ENCODE measurements at places on chromosomes 6 and 20.

DNA sequence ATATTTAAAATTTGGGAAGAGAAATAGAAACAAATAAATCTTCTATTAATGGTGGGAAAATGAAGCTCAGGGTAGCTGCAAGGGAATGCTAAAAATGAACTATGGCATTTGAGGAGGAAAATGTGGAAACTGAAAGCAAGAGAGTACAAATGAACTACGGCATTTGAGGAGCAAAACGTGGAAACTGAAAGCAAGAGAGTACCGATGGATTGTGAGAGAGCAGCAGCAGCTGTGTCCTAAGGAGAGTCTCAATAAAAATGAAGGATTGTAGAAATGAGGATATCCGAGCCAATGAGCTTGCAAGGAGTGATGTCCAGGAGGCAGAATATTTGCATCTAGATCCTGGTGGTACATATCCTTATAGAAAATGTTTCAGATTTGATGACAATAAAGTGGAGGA, 547.1 kb upstream of the ZNF337 start:
- DNase-seq = no peak

DNA sequence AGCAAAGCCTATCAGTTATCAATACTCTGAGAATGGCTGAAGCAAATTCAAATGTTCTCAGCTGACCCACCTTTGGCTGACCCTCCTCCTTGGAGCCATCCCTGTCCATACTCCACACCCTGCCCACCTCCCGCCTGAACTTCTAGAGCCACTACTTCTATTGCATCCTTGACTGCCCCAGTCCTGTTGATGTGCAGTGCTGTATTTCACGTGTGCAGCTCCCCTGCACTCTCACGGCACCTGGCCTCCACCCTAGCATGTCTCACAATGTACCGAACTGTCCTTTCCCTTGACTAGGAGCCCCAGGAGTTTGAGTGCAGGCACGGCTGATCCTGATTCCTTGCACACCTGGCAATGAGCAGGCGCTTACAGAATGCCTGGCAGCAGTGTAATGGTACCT, 7.0 kb downstream of the CPXM1 start:
- no peak for DNase-seq

DNA sequence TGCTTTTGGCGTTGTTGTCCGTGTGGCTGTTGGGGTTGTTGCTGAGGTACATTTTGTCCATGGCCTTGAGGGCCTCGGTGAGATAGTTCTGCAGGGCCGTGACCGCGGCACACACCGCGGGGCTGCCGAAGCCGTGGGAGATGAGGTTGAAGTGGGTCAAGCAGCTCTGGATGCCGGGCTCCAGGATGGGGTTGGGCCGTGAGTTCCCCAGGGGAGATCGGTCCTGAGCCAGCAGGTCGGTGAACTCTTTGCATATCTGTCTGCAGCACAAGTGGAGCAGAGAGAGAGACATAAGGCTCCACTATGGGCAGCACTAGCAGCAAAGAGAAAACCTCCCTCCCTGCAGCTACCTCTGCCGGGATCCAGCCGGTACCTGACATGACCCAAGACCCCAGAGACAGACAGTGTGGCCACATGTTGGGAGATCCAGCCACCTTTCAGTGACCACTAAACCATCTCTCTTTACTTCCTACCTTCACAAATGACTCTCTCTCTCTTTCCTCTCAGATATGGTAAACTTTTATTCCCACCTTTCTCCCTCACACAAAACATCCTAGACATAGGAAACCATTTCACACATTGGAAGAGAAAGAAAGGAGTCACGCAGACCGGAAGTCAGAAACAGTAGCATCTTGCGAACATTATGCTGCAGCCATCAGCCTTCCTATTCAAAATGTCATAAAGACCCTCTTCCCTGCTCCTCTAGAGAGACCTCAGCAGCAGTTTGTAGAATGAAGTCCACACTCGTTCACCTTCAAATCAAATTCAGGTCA, 16.2 kb downstream of the TFAP2A start:
- no peak for DNase-seq

DNA sequence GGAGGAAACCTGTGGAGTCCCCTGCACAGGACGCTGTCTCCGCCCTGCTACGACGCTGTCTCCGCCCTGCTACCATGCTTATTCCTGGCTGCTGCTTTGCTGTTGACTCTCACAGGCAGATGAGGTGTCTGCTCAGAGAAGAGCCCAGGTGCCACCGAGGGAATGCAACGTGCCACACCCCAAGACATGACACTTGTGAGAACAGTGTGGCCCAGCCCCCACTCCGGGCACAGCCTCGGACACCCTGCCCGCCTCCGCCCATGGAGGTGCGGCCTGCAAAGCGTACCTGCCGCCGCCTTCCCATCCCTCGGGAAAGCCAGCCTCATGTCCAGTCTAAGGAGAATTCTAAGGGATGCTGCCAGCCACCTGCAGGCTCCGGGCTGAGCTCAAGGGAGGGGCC, 15.6 kb upstream of the MRGBP start:
- no peak for DNase-seq

DNA sequence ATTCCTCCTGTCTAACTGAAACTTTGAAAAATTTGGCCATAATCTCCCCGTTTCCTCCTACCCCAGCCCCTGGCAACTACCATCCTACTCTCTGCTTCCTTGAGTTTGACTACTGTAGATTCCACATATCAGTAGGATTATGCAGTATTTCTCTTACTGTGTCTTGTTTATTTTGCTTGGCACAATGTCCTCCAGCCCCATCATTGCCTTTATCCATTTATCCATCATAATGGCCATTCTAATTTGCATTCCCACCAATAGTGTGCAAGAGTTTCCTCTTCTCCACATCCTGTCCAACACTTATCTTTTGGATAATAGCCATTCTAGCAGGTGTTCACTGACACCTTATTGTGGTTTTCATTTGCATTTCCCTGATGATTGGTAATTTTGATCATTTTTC, 202.3 kb downstream of the THBS2 start:
- no peak for DNase-seq

GRCh38 chr6:75802366-75802765, 53.3 kb downstream of the MYO6 start:
- DNase-seq = no peak

DNA sequence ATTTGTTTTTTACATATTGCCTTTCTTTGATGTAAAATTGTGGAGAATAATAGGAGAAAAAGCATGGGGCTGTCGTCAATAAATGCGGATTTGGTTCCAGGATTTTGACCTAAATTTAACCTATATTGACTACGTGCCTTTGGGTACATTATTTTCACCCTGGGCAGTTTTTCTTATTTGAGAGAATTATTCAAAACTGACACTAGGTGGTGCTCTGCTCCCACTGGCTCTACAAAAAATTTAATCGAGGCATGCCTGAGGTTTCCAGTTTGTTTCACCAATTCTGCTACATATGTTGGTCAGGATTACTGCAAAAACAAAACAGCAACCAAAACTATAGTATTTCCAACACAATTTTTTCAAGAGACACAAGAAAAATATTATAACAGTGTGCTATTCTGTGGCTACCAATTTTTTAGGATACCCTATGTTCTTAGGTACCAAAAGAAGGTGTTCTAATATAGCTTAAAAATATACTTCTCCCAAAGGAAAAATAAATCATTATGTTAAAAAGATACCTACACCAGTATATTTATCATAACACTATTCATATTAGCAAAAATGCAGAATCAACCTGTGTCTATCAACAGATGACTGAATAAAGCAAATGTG, 48.6 kb upstream of the FABP7 start:
- DNase-seq = peak; percentile 74

DNA sequence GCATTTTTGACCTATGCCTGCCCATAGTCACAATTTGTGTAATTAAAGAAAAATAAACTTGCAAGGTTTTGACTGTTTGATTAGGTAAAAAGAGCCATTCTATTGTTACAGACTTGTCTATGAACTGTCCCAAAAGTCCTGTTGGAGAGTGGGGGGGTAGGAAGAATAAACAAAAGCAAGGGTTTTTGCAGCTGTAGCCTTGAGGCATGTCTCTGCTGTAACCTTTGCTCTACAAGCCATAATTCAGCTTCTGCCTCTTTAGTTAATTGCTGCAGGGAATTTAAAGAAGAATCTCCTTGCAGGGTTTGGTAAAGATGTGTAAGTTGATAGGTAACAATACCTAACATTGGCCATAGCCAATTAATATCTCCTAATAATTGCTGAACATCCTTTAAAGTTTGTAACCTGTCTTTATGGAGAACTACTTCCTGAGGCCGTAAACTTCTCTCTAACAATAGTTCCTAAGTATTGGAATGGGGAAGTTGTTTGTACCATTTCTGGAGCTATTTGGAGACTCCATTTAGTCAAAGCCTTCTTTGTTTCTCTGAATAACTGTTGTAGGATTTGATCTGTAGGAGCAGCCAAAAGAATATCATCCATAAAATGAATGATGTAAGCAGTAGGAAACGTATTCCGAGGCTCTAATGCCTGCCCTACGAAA, 7.9 kb upstream of the ABHD12 start:
- DNase-seq = no peak

GRCh38 chr20:25376236-25376635, 14.4 kb downstream of the ABHD12 start:
- no peak for DNase-seq

DNA sequence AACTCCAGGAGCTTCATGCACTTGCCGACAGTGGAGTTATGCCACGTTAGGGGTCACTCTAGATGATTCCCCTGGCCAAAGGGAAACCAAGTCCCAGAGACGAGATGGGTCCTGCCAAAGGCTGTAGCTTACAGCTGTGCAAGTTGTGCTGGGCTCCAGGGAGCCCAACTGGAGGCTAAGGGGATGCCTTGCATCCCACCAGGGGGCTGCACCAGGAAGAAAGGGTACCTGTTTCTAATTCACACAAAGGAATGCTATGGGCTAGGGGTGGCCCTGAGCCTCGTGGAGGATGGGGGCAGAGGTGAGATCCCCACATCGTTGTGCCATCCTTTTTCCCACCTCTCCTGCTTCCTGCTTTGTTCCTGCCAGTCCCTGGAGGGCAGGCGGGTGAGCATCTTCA, 23.7 kb upstream of the SCRT2 start:
- no peak for DNase-seq

DNA sequence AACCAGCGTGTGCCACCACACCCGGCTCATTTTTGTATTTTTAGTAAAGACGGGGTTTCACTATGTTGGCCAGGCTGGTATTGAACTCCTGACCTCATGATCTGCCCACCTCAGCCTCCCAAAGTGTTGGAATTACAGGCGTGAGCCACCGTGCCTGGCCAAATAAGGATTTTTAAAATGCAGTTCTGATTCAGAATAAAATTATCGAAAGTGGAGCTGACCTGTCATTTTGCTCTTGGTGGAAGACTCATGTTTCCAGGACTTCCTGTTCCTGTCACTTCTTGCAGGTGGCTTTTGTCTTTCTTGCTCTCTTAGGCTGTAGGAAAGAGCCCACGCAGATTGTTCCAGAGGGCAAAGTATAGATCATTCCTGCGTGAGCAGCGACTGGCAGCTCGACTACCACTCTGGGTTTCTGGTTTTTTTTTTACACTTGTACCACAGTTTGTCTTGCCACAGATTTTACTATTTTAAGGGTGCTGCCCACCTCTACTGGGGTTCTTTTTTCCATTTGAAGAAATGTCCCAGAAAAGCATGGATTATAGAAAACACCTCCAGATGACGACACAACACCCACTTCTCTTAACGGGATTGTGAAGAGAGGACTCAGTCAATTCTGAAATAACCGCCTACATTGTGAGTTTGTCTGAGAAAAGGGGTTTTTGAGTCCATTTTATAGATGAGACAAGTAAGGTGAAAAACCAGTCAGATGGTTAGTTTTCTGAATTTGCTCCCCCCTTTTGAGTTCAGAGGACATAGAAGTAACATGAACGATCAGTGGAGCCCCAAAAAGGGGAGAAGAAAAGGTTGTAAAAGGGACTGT, 7.5 kb downstream of the JARID2 start:
- no peak for DNase-seq

DNA sequence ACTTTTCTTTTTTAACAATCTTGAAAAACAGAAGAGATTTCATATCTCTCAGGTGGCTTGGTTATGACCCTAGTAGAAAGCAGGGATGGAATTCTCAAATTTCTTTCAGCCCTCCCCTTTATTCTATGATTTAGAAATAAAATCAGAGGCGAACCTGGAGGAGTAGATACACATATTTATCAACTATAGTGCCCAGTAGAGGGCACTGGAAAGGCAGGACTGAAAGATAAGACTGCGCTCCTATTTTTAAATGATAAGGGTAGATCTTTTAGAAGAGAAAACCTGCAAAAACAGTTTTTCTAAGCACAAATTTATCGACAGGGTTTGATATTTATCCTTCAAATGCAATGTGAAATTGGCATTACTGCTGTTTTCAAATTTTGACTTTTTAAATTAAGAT, 1296.6 kb downstream of the EPHA7 start:
- peak; percentile 40 for DNase-seq

DNA sequence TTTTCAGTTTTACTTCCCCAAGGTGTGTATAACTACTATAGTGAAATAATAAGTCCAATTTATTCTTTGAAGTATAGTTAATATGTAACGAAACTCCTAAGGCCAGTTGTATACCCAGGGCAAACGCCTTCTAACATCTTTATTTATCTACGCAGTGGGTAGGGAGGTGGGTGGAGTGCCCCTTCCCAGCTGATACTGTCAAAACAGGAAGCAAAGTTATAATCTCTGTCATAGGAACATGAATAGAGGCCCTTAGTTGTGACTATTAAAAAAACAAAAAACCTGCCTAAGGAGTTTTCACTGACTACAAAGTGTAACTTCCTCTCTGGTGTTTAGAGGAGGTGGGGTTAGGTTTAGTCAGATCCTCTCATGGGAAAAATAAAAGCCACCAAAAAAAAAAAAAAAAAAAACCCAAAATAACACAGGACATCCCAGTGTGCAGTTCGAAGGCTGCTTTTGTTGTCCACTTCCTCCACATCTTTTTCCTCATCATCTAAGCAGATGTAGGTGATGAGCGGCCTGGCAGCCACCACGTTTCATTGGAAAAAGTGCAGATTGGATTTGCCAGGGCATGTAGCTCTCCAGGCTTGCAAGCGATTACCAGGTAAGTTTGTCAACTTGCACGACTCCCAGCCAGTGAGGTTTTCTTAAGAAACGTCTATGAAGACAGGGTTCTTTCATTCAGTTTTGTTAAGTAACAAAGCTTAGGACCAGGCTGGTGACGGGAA, 58.7 kb downstream of the UTRN start:
- DNase-seq = no peak

GRCh38 chr6:4262526-4262925, 127.2 kb upstream of the ECI2 start:
- DNase-seq = peak; percentile 81

- peak; percentile 32 for DNase-seq
These were observed 9.7 kb upstream of the CEP43 start for GRCh38 chr6:166989427-166990032.

- no peak for DNase-seq
These were observed 26.1 kb upstream of the ENPP1 start for GRCh38 chr6:131781687-131782086.

DNA sequence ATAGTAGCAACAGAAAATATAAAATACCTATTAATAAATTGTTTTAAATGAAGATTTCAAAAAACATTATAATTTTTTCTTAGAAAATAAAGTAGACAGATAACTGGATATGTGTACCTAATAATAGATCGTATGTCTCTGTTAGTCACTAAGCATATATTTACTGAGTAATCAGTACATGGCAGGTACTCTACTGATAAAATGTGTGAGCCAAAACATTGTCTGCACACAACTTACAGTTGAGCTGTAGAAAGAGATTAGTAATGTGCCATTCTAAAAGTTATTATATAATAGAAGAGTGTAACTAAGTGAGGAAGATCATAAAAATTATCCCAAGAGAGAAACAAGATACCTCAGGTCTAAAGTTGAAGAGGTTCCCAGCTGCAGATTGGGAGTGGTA, 929.9 kb upstream of the EPHA7 start:
- DNase-seq = no peak

- no peak for DNase-seq
These were observed 82.2 kb downstream of the MAN1A1 start for GRCh38 chr6:119267126-119267905.

- DNase-seq = no peak
These were observed 246.6 kb upstream of the ID4 start for GRCh38 chr6:19590501-19591131.

Measured in tongue (tissue), 3 donors.